Neural progenitor cell (in vitro differentiated cells): ENCODE measurements at places on chromosomes 2 and 18. TPM values are rescaled to one million over a fixed set of nuclear protein-coding genes. Genes with fewer than 3 reads are reported as not detected.
A peak's percentile ranks its signal among the peaks of the same experiment; 100 is the strongest.

Gene TSGA10
- total RNA-seq = 5.8 and 6.6 TPM in 2 replicates

Gene SPTBN1
- total RNA-seq = 91.3 and 94.2 TPM in 2 replicates

Gene HK2
- total RNA-seq = 61.8 and 72.1 TPM in 2 replicates

Gene SULT1C3
- not detected in 2 replicates for total RNA-seq

Gene DNAJC5G
- not detected in 2 replicates for total RNA-seq

Gene TRIM43
- total RNA-seq = not detected in 2 replicates

Gene GALR1
- not detected in 2 replicates for total RNA-seq

DNA sequence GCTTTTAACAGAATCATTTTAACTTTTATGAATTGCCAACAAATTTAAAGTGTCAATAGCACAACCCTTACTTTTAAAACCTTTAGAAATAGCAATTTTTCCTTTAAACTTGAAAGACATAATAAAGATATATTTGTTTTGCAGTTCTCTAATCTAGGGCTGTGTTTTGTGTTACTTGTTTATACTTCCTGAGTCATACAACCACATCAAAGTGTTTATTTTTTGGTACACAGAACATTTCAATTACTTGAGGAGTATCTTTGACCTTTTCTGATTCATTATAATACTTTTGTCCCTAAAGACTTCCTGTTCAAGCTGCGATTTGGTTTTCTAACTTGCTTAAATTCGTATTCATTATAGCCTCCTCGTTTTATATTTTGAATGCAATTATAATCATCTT is 21.8 kb downstream of the TYW5 start:
- no peak for DNase-seq
- H3K36me3 ChIP-seq = peaks cover 16% of the 10 kb centered on the region
- H3K4me1 ChIP-seq = no peaks in the 10 kb centered on the region

DNA sequence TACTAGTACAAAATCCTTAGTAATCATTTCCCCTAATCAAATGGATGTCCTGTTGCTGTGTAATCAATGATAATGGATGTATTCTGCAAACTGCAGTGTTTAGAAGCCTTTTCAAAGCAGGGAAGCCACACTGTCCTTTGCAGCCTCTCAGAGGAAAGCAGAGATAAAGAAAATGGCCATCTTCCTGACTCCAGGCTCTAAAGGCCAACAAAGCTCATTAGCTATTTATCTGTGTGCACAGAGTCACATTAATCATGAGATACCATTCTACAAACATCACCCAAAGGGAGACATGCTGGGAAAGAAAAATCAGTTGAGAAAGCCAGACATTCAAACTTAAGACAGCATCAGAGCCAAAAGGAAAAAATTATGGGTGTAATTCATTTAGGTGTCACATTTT is 165.0 kb downstream of the RAD51AP2 start:
- peak; percentile 21 for DNase-seq
- peaks cover 18% of the 10 kb centered on the region for H3K4me1 ChIP-seq

DNA sequence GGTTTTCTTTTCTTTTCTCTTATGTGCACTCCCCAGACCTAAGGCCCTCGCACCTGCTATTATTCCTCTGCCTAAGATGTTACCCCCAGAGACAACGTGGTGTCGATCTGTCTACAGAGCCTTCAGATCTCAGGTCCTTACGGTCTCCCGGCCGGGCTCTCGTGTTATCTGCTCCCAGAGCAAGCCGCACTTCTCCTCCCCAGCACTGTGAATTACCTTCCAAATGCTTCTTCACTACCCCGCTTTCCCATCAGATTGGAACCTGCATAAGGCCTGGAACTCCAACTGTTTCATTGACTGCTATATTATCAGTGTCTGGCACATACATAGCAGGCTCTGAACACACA is 71.2 kb upstream of the ODC1 start:
- no peaks in the 10 kb centered on the region for H3K27me3 ChIP-seq
- H3K27ac ChIP-seq = no peak overlapping the region
- H3K4me3 ChIP-seq = no peak overlapping the region
- no peaks in the 10 kb centered on the region for H3K36me3 ChIP-seq
- DNase-seq = no peak
- no peaks in the 10 kb centered on the region for H3K4me1 ChIP-seq

- no peaks in the 10 kb centered on the region for H3K36me3 ChIP-seq
- no peaks in the 10 kb centered on the region for H3K27me3 ChIP-seq
- H3K4me1 ChIP-seq = no peaks in the 10 kb centered on the region
- DNase-seq = peak; percentile 62
- H3K27ac ChIP-seq = no peak overlapping the region
Measured at GRCh38 chr2:7119132-7119835, 202.1 kb downstream of the RNF144A start.

DNA sequence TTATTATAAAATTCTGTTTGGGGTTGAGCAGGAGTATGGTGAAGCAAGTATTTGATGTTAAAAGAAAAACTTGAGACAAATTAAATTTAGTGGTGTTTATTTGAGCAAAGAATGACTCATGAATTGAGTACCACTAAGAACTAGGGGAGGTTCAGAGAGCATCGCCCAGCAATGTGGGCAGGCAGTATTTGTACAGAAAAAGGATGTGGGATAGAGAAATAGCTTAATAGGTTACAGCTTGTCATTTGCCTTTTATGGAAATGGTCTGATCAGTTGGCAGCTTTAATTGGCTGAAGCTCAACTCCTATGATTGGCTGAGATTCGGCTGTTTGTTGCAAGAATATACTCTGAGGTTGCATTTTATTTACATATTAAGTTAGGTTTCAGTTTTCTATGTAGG is 68.2 kb downstream of the LRATD1 start:
- no peak overlapping the region for H3K27ac ChIP-seq
- no peaks in the 10 kb centered on the region for H3K27me3 ChIP-seq
- no peak for DNase-seq
- H3K4me1 ChIP-seq = no peaks in the 10 kb centered on the region

DNA sequence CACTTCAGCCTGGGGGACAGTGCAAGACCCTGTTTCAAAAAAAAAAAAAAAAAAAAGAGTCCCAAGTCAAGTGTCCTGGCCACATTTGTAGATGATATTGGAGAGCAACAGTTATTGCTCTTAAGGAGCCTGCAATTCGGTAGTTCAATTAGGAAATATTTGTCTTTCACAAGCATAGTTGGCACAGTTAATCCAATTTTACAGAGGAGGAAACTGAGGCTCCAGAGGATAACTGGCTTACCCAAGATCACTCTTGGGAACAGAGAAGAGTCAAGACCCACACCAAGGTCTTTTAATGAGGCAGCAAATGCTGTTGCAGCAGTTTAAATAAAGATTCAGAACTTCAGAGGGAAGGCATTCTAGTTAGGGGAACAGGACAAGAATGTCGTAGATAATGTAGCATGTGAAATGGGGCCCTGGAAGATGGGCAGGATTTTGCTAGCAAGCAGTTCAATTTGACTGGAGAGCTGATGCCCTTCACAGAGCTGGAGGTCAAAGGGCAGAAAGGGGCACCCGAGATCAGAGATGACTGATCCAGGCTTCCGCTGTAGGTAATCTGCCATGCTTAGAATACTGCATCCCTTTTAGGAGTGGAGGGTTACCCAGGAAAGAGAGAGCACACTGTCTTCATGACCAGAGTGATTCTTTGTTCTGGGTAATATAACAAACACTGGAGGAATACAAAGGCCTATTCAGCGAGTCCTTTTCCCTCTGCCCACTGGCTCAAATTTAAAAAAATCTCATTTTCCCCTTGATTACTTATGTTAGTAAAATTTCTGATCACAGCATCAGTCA is 3.0 kb downstream of the NPC1 start:
- DNase-seq = peak; percentile 31
- H3K4me1 ChIP-seq = peaks cover 34% of the 10 kb centered on the region
- H3K27me3 ChIP-seq = peaks cover 6% of the 10 kb centered on the region
- no peaks in the 10 kb centered on the region for H3K36me3 ChIP-seq

DNA sequence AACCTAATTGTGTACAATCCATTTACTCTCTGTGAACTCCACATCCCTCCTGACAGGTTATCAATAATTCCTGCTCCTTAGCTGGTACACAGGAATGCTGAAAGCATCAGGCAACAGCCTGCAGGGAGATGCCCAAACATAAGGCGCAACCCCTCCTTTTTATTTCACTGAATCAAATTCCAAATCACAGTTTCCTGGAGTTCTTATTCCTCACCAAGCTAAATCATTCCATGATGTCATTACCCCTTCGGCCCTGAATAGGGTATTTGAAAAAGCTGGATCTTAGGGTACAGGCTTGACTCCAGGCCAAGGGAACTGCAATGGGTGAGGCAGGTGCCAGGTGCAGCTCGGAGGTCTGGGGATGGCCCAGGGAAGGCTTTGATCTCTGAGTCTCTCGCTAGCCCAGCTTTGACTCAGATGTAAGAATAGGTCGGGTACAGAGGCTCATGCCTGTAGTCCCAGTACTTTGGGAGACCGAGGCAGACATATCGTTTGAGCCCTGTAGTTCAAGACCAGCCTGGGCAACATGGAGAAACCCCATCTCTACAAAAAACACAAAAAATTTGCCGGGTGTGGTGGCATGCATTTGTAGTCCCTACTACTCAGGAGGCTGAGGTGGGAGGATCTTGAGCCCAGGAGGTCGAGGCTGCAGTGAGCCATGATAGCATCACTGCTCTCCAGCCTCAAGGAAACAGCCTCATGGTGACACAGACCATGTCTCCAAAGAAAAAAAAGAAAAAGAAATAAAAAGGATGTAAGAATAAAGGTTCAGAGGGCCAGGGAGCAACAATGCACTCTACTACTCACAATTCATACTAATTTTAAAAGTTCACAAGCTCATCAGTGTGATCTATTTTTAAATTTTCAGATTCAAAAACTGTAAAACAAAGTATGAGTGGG is 6.8 kb downstream of the FHL2 start:
- no peak overlapping the region for H3K27ac ChIP-seq
- H3K27me3 ChIP-seq = no peaks in the 10 kb centered on the region
- H3K36me3 ChIP-seq = no peaks in the 10 kb centered on the region
- DNase-seq = no peak

GRCh38 chr2:70671092-70671675 is 96.8 kb downstream of the ADD2 start:
- H3K4me3 ChIP-seq = no peak overlapping the region
- DNase-seq = no peak
- H3K4me1 ChIP-seq = no peaks in the 10 kb centered on the region
- H3K27me3 ChIP-seq = no peaks in the 10 kb centered on the region
- no peak overlapping the region for H3K27ac ChIP-seq

DNA sequence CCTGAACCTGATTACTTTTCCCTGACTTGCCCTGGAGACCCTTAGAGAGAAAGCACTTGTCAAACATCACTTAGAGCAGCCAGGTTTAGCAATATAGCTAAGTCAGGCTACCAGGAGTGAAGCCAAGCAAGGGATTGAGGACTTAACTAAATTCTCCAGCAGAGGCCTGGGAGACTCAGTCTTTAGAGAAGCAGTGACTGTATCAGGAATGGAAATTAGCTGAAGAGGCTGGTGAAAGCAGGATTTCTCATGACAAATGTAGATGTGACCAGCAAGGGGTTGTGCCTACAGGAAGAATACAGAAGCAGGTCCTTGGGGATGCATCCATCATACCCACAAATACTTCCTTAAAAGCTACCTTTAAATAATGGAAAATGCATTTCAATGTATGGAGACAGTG is 368.9 kb upstream of the MEIS1 start:
- H3K4me1 ChIP-seq = peaks cover 20% of the 10 kb centered on the region
- no peak overlapping the region for H3K27ac ChIP-seq
- no peak for DNase-seq
- no peak overlapping the region for H3K4me3 ChIP-seq
- H3K36me3 ChIP-seq = no peaks in the 10 kb centered on the region
- H3K27me3 ChIP-seq = no peaks in the 10 kb centered on the region

DNA sequence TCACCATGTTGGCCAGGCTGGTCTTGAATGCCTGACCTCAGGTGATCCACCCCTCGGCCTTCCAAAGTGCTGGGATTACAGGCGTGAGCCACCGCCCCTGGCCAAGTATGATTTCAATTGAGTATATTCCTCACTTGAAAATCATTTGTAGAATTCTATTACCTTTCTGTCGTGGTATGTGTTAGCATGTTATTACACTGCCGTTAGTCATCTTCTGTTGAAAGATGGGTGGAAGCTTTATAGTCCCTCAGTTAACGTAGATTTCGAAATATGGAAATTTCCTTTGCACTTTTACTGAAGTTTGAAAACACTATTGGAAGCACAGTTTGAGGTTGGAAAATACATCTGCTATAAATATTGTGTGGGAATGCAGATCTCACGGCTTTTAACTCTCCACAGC is 14.7 kb downstream of the NIFK start:
- no peak overlapping the region for H3K27ac ChIP-seq
- no peaks in the 10 kb centered on the region for H3K4me1 ChIP-seq
- H3K36me3 ChIP-seq = no peaks in the 10 kb centered on the region
- no peak for DNase-seq
- H3K4me3 ChIP-seq = no peak overlapping the region

- no peak for DNase-seq
- no peaks in the 10 kb centered on the region for H3K36me3 ChIP-seq
- peaks cover 21% of the 10 kb centered on the region for H3K4me1 ChIP-seq
- H3K27ac ChIP-seq = no peak overlapping the region
Measured at GRCh38 chr2:203338322-203338721, 10.1 kb downstream of the ABI2 start.

- no peaks in the 10 kb centered on the region for H3K36me3 ChIP-seq
- H3K4me3 ChIP-seq = no peak overlapping the region
- no peak for DNase-seq
- H3K27ac ChIP-seq = no peak overlapping the region
Measured at GRCh38 chr2:203993560-203993959, 57.0 kb downstream of the ICOS start.

DNA sequence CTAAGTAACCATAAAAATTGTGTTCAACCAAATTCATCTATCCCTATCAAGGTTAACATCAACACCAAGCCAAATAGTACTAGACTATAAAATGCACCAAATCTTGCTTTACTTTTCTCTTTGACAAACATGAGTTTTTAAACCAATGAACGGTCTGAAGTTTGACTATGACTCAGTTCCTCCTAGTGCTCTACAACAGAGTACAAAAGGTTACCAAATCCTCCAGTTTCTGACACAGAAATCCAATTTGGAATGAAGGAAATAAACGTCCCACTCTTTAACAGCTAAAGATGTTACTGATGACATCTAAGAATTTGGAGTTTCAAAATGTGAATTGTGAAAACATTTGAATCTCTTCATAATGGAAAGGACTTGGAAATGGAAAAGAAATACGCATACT is 11.8 kb upstream of the ACVR1 start:
- no peak overlapping the region for H3K4me3 ChIP-seq
- no peaks in the 10 kb centered on the region for H3K27me3 ChIP-seq
- H3K4me1 ChIP-seq = peaks cover 18% of the 10 kb centered on the region
- no peak for DNase-seq
- no peaks in the 10 kb centered on the region for H3K36me3 ChIP-seq

GRCh38 chr2:112884869-112885505 is 26.0 kb upstream of the IL37 start:
- peak; percentile 71 for DNase-seq
- no peaks in the 10 kb centered on the region for H3K4me1 ChIP-seq
- no peaks in the 10 kb centered on the region for H3K27me3 ChIP-seq
- no peaks in the 10 kb centered on the region for H3K36me3 ChIP-seq
- H3K27ac ChIP-seq = no peak overlapping the region

GRCh38 chr2:212958133-212958532 is 193.3 kb downstream of the IKZF2 start:
- H3K27ac ChIP-seq = no peak overlapping the region
- peaks cover 7% of the 10 kb centered on the region for H3K4me1 ChIP-seq
- no peaks in the 10 kb centered on the region for H3K36me3 ChIP-seq
- H3K27me3 ChIP-seq = no peaks in the 10 kb centered on the region
- no peak overlapping the region for H3K4me3 ChIP-seq
- DNase-seq = no peak

- DNase-seq = no peak
- H3K36me3 ChIP-seq = no peaks in the 10 kb centered on the region
- H3K27me3 ChIP-seq = no peaks in the 10 kb centered on the region
- no peak overlapping the region for H3K27ac ChIP-seq
Measured at GRCh38 chr2:36562240-36562639, 35.7 kb downstream of the FEZ2 start.
